Stimulated activated naive CD4-positive, alpha-beta T cell (primary cell): ENCODE measurements at places on chromosomes 4 and X.

DNA sequence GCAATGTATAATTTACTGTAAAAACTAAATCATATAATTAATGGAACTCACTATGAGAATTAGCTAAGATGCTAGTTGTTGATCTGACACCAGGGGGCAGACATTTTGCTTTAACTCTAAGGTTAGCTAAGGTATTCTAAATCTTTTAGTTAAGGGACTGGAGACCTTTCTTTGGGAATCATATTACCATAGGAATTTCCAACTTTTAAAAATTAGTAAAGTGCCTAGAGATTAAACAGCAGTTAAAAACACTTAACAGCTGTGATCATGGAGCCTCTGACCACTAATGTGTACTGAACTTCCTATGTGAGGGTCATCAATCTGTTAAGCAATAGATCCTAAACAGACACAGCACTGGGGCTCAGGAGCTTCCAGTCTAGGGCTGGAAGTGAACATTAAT, 226.6 kb downstream of the NSUN7 start:
- DNase-seq, result no peak

DNA sequence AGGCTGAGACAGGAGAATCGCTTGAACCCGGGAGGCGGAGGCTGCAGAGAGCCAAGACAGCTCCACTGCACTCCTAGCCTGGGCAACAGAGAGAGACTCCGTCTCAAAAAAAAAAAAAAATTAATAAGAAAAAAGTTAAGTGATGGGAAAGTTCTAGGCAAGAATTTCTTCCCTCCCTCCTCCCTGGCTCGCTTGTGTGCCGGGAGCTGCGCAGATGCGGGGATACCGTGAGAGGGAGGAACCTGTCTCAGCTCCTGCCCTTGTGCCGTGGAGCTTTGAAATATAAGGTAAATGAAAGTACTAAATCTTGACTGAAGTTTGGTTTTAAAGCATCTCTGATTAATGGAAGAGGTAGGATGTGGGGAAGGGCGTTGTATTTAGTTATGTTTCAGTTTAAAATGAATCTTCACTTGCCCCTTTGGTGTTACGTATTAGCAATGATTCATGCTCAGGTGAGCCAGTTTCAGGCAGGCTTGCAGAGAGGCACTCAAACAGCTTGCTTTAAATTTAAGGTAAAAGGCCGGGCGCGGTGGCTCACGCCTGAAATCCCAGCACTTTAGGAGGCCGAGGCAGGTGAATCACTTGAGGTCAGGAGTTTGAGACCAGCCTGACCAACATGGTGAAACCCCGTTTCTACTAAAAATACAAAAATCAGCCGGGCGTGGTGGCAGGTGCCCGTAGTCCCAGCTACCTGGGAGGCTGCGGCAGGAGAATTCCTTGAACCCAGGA, 1.4 kb upstream of the UFSP2 start:
- no peak for DNase-seq

GRCh38 chr4:150173432-150173861, 95.2 kb downstream of the DCLK2 start:
- DNase-seq, result no peak

DNA sequence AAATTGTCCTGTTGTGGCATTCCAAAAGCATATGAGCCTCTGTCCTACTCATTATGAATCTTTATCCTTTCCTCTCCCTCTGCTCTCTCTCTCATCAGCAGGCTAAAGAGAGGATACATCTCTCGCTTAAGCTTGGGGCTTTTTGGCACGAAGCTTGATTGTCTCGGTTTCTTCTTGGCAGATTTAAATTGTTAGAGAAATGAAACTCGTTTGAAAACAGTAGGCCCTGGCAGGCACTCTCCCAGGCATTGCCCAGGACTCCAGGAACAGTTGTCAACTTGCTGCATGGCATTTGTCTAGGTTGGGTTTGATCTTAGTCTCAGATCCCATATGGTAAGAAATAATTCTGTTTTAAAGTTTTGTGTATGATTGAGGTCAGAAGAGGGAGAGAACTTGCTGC, 35.5 kb downstream of the NAA11 start:
- DNase-seq, result no peak

DNA sequence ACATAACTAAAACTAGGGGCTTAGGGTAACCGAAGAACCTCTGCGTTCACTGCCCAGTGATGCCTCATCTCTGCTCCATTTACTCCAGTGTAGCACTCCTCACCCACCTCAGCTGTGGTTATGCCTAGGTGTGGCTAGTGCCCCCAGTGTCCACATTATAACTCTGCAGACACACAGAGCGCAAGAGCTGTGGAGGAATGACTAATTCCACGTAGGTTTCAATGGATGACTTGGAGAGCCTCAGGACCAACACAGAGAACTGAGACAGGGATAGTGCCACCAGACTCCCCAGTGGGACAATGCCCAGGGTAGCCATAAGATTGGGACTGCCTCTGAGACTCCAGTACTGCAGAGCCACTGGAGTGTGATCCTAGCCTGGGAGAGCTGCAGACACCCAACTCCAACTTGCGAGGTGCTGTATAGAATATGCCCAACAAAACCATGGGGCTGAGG, 542.4 kb upstream of the DIPK2B start:
- no peak for DNase-seq

GRCh38 chrX:52983321-52984000, 25.1 kb upstream of the FAM156A start:
- DNase-seq, result no peak

DNA sequence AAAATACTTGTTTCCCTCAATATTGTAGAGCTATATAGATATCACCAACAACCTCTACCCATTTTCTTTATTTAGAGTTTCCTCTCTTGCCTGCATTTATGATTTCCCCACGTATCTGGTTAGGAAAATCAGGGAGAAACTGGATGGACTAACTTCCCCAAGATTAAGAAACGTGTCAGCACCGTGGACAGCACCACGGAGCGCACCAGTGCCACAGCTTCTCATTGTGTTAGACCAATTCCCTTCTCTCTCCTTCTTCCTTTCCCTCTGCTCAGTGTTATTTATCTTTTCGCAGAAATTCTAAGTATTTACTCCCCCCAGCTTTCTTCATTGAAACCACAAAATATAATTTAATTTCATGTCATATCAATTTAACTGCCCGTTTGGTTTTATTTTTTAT, 568.6 kb upstream of the BOD1L1 start:
- no peak for DNase-seq
